ENCODE measurements at places on chromosomes 7 and 10.

DNA sequence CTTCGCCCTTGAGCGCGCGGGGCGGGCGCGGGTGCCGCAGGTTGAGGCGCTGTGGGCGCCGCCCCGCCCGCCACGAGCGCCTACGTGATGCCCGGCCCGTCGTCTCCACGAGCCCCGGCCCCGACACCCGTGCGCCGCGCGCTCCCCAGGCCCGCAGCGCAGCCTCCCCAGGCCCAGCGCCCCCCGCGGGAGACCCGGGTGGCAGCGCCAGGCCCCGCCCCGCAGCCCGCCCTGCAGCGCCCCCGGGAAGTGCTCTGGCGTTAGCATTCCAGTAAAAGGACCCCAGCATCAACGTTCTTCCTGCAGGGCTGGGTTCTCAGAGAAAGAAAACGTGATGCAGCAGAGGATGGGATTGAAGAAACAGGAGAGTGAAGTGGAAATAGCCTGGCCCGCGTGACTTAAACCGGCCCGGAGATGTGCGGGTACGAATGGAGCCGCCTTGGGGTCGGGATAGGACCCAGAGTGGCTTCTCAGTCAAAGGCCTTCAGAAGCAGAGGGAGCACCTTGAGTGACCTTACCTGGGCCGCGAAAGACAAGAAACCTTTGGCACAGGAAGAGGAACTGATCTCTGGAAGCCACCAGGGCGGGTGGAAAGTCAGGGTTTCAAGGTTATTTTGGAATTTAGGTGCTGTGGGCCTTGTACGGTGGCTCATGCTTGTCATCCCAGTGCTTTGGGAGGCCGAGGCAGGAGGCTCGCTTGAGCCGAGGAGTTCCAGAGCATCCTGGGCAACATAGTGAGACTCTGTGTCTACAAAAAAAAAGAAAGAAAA, 1.8 kb downstream of the PFKP start:
- DNase-seq = peak; percentile 62

DNA sequence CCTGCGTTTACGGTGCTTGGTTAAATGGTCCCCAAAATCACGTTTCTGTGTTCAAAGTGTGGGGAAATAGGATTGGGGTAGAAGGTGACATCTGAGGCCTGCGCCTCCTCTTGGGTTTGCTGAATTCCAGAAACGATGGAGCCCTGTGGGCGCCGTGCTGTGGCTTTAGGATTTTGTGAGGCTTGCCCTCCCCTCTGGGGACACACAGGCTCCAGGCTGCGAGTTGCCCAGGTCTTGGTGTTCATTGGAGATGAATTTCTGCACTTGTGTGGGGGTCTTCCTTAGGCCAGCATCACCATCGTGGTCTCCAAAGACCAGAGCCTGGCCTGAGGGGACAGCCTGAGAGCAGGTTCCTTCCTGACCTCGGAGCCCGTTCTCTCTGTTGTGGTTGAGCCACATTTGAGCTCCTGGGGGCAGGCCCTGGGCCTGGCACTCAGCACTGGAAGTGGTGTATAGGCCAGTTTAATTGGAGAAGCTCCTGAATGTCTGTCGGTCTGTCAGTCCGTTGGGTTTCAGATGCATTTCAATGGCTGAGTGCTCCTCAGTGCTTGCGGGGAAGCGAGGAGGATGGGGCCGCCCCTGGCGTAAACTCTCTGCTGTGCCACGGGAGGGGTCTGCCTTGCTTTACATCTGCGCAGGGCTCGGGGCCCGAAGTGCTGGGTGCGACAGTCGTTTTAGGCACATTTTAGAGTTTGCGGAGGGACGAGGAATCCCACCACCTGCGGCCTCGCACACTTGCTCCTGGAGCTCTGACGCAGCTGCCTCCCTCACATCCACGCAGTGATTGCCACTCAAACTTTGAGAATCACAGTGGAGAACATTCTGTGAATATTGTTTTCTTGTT, 71.7 kb downstream of the DNAJB6 start:
- no peak for DNase-seq

DNA sequence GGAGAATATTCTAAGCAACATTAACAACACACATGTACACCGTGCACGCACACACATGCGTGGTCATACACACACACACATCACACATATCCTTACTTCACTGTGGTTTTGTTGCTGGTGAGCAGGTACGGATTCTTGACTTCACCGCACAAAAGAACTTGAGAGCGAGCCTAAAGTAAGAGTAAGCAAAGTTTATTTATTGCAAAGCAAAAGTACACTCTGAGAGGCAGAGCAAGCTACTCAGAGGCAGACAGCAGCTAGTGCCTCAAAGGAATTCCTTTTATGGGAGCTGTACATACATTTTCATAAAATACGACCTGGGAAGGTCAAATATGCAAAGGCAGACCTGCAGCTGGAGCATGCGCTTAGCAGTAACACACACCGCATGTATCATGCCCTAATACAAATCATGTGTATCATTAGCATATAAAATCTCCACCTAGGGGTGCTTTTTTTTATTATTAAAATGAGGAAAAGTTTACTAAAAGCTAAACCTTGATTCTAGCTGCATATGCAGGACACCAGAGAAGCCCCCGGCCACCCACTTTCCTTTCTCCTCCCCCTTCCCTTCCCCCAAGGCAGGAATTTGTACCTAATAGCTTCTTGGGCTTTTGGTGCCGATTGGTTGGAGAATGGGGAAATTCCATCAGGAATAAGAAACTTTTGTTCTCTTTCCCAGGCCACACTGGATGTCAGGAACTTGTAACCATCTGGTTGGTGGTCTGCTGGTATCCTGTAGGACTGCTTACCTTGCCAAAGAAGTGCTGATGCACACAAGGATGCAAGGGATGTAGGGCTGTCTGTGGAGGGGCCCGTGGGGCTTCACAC, 16.5 kb upstream of the GPR37 start:
- DNase-seq = no peak

GRCh38 chr7:91603707-91604106, 276.8 kb downstream of the MTERF1 start:
- no peak for DNase-seq

- no peak for DNase-seq
Measured at GRCh38 chr7:140122965-140123364, 53.8 kb downstream of the KDM7A start.

- DNase-seq = no peak
Measured at GRCh38 chr7:73526896-73527821, 5.1 kb upstream of the BAZ1B start.

GRCh38 chr10:83373671-83374070, 765.6 kb upstream of the GHITM start:
- DNase-seq = no peak

GRCh38 chr7:10930551-10930950, 43.1 kb upstream of the PHF14 start:
- DNase-seq = no peak

DNA sequence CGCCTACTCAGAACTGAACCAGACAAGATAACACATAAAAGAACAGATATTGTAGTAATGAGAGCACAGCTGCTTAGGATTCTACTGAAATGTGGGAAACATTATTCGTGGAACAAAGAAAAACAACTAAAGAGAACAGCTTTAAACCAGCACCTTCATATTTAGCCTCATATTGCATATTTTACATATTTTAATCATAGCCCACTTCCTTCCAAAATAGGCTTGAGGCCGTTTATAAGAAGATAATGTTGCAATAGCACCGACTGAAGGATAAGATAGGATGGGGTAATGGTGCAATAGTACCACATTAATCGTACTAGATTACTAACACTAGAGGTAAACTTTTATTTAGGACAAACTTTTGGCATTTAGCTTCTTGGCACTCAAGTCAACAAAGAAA, 71.3 kb downstream of the KCND2 start:
- no peak for DNase-seq

DNA sequence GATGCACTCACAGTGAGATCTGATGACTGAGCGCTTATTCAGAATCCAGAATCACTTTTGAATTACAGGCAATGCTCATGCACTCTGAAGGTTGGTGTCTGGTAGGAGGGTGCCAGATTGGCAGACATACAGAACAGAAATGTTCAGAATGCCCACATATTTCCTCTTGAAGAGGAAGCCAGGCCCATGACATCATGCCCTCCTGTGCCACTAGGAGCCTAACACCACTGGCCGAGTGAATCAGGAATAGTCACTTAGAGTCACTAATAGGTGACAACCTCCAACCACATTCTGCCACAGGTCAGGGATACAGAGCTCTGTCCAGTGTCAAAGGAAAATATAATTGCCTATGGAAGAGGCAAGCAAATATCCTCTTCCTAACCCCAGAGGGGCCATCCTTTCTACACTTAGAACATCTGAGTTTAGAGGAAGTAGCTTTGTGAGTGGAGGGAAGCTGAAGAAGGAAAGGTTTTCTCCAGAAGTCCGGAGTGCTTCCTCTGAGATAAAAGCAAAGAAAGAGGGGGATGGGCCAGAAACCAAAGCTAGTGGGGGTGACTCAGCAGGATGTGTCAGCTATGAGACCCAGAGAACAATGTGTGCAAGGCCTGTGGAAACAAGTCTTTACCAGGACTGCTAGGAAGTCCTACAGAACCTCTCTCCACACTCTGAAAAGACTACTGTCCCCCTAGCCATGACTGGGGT, 838.8 kb downstream of the GRID1 start:
- DNase-seq = no peak

- no peak for DNase-seq
Measured at GRCh38 chr7:99499371-99499720, 735 bp downstream of the ZNF394 start.

GRCh38 chr10:30346615-30347014, 2.5 kb downstream of the MTPAP start:
- no peak for DNase-seq

- DNase-seq = no peak
Measured at GRCh38 chr7:142620402-142620801, 128.9 kb upstream of the PRSS1 start.

GRCh38 chr7:47188653-47189315, 393.1 kb downstream of the TNS3 start:
- DNase-seq = peak; percentile 56

GRCh38 chr7:78828317-78828716, 625.1 kb downstream of the MAGI2 start:
- no peak for DNase-seq

GRCh38 chr10:94115725-94116124, 122.0 kb downstream of the PLCE1 start:
- peak; percentile 30 for DNase-seq

DNA sequence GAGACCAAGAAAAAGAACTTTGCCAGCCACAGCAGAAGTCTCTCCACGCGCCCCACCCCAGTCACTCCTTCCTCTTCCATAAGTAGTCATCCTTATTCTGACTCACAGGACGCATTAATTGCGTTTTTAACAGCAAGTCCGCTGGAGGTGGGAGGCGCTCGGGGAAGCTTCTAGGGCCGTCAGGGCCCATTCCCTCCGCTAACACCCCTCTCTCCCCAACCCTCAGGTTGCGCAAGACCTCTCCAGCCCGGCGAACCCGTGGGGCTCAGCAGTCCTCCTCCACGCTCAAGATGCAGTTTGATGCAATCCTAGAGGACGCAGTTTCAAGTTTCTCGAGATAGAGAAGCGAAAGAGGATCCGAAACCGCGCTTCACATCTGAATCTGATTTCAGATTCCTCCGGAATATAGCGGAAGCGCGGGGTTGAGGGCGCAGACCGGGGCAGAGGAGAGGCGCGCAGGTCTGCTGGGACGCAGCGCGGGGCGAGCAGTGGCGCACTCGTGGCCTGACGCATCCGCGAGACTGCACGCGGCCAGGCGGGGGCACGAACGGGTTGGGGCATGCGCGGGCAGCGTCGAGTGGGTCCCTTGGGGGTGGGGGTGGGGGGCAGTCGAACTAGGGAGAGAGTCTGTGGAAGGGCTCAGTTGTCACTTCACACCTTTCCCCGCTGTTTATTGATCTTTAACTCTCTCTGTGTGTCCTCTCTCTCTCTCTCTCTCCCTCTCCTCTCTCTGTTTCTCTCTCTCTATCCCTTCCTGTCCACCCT, 37.8 kb upstream of the PSAP start:
- peak; percentile 93 for DNase-seq

GRCh38 chr10:110357252-110357780, 52.6 kb upstream of the SMNDC1 start:
- DNase-seq = peak; percentile 92

DNA sequence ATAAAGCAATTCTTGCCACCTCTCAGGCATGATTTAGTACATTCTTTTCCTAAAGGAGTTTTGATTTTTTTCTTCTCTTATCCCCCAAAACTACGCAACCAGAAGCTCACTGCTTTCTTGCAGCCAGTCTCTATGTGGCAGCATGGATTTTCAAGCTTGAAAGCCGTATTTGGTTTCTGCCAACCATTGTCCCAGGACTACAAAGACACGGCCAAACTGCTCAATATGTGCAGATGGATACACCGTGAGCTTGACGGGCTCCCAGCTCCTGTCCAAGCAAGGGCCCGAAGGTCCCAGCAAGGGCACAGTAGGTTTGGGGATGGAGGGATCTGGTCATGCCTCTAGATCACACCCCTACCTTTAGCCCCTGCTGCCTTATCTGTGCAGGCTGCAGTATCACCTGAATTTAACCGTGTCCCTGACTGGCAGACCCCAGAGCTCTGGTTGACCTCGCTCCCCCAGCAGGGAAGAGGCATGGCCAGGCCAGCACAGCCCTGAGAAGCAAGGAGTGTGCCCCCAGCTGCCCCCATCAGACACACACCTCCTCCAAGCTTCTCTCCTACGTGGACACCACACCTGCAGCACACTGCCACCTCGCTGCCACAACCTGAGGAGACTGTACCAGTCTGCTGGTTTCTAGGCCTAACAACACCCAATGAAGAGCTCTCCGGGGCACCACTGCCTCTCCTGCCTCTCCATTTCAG, 86.8 kb downstream of the COBL start:
- DNase-seq = no peak

DNA sequence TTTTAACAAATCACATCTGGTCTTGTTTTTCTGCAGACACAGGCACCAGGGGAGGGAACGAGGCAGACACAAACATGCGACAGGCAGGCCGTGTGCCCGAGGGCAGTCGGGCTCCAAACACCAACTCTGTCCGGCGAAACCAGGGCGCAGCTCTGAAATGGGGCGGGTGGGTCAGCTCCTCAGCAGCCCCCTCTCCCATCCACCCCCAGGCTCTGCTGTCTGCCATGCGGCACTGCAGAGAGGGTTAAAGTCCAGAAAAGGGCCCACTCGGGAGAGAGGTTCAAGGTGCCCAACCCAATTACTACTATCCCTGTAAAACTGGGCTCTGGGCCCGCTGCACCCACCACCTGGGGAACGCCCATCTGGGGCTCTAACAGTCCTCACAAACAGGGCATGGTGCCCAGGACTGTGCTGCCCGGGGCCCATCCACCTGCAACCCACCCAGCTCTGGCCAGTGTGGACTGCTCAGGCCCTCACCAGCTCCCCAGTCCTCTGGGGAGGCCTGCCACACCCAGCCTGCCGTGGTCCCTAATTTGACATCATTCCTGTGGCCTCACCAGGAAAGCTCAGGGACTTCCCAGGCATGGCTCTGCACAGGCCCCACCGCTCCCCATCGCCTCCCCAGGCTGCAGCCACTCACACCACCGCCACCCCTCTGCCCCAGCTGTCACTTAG, 18.7 kb downstream of the YKT6 start:
- DNase-seq = no peak

Data from AG20443 (cell line).